ENCODE measurements at places on chromosomes 4 and X.

DNA sequence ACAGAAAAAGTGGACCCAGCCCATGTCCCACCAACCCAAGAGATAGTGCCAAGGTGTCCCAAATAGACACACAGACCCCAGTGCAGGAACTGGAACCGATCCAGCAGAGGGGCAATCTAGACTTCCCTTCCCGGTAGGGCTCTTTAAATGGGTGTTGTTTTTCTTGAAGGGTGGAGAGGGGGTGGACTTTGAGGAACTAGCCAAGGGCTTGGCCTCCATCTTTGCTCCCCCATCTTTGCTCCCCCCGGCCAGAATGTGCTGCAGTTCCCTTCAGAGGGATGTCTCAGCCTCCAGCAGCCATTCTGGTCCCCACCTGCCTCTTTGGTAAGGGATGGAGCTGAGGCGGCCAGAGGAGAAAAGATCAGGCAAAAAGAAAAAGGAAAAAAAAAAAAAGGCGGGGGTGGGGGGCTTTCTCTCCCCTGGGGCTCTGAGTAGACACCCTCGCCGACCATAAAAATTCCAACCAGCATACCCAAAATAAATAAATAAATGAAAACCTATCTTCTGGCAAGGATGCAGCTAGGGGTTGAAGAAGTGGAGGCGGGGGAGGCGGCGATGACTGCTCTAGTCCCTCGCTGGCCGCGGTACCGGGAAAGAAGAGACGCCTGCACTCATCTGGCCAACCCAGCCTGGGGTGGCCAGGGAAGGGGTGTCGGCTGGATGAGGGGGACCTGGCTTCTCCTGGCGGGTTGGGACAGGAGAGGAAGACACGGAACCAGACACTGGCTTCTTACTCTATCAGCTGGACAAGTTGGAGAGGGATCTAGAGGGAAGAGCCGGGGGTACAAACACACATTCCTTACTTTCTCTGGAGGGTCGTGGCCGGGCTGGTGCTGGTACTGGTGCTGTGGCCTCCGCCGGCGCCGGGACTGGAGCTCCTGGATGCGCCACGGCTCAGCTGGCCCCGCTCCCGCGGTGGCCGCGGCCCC lies 38.5 kb upstream of the IQSEC2 start:
- no peak for DNase-seq

DNA sequence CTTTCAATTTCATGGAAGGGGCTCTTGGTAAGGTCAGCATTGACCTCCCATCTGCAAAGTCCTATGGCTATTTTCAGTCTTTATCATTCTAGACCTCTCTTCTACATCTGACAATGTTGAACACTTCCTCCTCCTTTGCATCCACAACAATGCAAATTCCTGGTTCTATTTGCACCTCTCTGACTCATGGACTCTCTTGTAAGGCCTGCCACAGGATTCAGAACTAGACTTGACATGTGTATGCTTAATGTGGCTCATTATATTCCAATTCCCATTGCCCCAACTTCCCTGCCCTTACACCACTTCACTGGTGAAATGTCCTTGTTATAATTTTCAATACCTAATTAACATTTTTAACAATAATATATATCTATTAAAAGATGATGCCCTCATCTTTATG lies 314.3 kb upstream of the FGF13 start:
- no peak for DNase-seq

- DNase-seq = no peak
Observed at GRCh38 chr4:76806346-76806745, 91.6 kb downstream of the SOWAHB start.

DNA sequence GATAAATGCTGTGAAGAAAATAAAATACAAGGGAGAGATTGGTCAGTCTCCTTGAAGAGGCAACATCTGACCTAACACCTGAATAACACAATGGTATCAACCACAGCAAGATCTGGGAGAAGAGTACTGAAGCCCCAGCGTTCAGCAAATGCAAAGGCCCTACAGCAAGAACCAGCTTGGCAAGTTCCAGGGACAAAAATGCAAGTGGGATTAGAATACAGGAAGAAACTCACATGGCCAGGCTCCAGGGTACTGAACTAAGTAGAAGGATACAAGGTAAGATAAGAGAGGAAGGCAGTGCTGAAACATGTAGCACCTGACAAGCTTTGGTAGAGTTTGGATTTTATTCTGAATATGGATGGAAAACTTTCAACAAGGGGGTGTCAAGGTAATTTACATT lies 3.6 kb downstream of the SMIM14 start:
- DNase-seq = no peak

DNA sequence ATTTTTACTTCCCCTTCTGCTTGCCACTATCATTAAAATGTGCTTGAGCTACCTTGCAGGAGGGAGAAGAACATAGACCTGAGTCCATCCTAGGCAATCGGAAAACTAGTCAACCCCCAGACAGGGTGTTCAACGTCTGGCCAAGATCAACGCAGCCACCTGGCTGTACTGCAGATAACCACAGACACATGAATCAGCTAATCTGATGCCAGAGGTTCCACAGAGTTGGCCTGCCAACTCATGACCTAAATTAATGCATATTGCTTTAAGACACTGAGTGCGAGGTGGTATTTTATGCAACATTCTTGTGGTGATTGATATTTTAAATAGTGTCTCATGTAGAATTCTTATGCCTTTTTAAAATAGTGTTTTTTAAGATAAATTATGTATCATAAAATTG lies 1283.8 kb upstream of the PABPC4L start:
- no peak for DNase-seq

- DNase-seq = no peak
Observed at GRCh38 chr4:157803845-157804521, 368.8 kb downstream of the GASK1B start.

GRCh38 chrX:50072110-50072509 lies 128.7 kb downstream of the AKAP4 start:
- no peak for DNase-seq

DNA sequence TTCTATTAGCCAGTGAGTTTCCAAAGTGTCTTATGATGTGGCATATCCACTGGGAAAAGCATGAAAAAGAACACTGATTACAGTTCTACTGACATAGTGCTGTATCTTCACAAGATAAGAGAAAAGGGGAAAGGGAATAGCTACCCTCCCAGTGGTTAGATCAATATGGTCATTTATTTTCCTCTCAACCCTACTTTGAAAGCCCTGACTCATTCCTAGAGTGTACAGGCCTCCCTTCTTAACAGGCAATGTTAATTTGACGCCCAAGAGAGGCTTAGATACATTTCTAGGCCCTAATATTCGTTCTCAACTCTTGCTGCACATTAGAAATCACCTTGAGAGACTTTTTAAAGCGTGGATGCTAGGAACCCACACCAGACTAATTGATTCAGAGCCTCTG lies 20.4 kb upstream of the BRS3 start:
- DNase-seq = no peak

DNA sequence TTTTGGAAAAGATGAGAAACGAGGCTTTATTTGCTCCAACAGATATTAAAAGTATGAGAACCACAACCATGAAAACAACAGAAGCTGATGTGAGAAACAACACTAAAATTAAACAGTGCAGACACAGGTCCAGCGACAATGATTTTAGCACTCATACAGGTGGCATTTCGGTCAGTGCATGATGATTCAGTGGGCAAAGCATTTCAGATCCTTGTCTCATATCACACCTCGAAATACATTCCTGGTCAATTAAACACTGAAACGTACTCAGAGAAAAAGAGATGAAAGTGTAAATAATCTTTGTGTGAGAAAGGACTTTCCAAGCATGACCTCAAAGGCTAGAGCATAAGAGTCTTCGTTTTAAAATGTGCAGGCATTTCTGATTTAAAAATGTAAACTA lies 85.2 kb downstream of the ACOX3 start:
- DNase-seq = no peak

DNA sequence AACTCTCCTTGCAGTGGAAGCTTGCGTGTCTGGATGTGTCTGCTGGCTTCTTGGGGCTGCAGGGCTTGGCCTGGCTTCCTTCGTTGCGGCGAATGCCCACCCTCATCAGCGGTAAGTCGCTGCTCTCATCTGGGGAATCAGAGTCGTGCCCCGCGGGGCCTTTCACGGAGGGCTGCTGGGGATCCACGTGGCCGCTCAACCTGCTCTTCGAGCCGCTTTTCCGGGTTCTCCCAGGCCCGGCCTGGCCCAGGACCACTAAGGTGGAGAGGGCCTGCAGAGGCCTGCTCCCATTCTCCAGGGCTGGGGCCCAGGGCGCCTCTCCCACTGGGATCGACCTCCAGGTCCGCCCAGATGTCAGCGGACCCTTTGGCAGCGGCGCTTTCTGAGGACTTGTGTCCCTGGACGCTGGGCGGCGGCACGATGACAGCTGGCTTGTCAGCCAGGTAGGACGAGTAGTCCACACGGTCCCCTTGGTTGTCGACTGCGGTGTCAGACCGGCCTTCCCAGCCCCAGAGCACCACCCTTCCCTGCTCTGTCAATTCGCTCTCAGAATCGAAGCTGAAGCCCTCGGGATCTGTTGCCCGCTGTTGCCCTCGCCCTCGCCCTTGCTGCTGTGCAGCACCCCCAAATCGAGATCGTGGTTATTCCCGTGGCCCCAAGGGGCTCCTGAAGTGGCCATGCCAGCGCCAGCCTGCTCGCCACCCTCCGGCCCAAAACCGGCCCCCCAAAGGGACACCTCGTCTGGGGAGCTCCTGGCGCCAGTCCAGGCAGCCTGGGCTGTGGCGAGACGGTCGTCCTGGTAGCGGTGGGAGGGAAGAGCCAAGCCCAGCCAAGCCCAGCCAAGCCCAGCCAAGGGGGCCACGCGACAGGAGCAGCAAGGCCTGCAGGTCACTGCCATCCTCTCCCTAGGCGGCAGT lies 37.8 kb upstream of the NHSL2 start:
- no peak for DNase-seq

DNA sequence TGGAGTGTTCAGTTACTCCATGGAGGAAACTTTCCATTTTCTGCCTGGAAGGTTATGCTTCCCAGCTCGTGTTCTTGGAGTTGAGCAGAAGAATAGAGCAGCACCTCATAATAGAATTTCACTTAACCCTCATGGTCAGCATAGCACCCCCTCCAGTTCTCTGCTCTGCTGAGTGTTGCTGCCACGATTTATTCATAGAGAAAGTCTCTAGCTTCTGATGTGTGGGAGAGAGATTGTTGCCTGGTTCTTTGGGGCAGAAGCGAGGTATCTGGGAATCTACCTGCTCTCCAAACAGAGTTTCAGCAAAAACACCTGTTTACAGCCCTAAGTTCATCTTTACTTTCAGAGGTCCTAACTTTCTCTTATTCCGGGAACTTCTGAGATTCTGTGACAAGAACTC lies 3.9 kb upstream of the DTHD1 start:
- no peak for DNase-seq

DNA sequence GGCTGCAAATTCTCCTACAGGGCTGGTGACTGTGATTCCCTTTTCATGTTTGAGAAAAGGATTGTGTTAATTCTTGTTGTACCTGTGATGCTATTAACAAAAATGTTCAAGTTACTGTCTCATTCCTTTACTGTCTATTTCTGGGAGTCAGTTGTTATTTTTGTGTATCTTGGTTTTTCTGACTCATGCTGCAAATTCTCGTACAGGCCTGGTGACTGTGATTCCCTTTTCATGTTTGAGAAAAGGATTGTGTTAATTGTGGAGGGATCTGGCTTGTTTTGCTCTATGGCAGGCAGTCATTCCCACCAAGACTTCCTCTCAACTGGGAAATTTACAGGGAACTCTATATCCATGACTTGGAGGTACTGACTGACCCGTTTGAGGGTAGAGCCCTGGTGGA lies 693.4 kb upstream of the INTU start:
- DNase-seq = no peak

DNA sequence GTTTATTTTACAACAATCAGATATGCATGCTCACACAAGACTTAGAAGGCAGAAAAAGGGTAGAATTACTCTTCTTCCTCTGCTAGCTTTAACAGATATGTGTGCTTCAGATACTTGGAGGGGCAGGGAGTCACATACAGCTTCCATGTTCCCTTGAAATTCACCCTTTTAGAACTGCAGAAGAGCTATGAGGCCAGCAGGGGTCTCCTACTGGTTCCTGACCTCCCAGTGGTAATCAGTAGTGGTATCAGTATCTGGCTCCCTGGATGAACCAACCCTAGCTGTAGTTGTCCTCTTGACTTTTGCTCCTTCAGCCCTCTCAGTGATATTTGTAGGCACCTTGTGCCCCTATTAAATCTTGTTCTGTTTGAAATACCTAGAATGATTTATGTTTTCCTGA lies 81.5 kb downstream of the RCHY1 start:
- DNase-seq = no peak

- peak; percentile 4 for DNase-seq
Observed at GRCh38 chr4:89254847-89255246, 52.8 kb downstream of the GPRIN3 start.

DNA sequence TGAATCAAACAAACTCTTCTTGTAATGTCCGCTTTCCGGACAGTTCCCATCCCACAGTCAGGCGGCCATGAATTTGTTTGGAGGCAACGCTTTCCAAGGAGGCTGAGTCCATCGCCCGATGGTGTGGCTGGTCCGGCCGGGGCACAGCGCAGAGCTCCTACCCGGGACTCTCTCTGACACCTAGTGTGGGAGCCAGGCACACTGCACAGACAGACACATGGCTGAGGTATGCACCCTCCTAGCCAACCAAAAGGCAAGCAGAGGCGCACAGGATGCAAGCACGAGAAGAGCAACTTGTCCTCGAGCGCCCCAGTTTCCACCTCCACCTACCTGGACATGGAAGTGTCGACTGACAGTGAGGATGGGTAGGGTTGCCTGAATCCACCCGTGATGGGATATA lies 87.5 kb downstream of the LEF1 start:
- DNase-seq = no peak

- no peak for DNase-seq
Observed at GRCh38 chr4:43253541-43253940, 361.0 kb downstream of the GRXCR1 start.

DNA sequence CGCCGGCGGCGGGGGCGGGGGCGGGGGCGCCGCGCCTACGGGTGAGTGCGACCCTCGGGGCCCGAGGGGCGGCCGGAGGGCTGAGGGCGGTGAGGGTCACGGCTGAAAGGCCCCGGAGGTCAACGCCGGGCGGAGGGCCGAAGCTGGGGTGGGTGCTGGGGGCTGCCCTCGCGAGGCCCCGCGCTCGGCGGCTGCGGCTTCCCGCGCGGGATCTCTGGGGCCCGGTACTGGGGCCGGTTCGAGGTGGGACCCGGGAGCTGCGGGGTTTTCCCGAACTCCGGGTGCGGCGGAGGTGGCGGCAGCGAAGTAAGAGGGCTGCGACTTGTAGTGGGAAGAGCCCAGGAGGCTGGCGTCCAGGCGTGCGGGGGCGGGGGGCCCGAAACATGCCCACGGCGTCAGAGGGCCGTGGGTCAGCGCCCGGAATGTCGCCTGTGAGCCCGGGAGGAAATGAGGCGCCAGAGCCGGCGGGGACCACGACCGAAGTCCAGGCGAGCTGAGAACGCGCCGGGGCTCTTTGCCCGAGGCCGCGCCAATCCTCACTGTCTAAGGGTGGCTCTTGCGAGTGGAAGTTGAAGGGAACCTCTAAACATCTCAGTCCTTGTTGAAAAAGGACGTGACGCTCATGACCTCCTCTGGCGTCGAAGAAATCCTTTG lies 407 bp downstream of the IL13RA1 start:
- peak; percentile 25 for DNase-seq

DNA sequence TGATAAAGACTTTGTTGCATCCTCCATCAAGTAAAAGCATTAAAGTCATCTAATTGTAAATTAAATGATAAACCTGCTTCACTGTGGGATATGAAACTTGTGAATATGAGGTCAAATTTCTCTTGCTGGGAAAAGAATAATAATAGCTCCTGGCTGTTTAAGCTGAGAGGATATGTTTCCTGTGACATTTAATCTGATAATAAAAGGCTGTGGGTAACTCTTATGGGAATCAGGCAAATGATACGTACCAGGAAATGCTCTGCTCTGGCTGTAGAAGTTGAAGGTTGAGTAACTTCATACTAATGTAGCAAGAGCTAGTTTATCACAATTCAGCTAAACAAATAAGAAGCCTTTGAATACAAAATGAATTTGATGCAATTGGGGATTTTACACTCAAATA lies 574.6 kb downstream of the RAPGEF2 start:
- no peak for DNase-seq
